Astrocyte (in vitro differentiated cells and primary cell): ENCODE measurements at places on chromosomes 3 and 15. TPM values are rescaled to one million over a fixed set of nuclear protein-coding genes. Genes with fewer than 3 reads are reported as not detected.

The ECT2 gene
- total RNA-seq = 14.9 and 16.4 TPM in 2 replicates

DNA sequence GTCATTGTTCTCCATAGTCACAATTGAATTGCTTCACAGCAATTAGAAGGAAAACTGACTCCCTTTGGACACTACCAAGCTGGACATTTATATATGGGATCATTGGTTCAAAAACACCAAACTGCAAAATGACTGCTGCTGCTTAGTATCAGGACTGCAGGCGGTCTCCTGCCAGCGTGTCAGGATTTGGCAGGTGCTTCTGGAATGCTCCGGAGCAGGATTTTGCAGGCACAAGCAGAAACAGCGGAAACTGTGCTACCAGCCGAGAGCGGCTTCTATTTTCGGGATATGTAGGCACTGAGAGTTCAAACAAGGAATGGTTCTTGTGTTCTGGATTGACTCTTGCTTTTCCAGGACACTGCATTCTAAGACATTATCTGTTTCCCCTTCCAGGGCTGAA is 95.5 kb downstream of the SSR3 start:
- no peak for DNase-seq

The RPL35A gene
- 1,013 and 1,031 TPM in 2 replicates for total RNA-seq

DNA sequence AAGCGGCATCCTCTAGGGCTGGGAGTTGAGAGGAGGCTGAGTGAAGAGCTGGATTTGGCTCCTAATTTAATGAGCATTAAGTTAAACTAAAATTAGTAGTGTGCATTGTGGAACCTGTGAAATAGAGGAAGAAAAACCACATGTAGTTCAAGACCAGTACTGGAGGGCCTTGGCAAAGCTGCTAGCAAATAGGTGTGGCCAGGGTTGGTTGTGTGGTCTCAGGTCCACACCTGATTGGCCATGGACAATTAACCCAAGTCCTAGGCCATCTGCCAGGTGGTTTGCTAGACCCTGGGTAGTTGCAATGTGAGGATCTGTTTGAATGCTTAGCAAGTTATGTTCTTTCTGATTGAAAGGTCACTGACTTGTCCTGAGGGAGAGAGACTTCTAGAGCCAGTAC is 275.5 kb downstream of the PDCD6IP start:
- DNase-seq = no peak

- DNase-seq = no peak
Measured at GRCh38 chr3:47070770-47071169, 91.3 kb downstream of the NBEAL2 start.
